Stimulated activated CD4-positive, alpha-beta T cell treated with anti-CD3 and anti-CD28 coated beads, Interleukin-15, amount 100 ng/mL, for 48 hours (primary cell): ENCODE measurements at places on chromosomes 16 and 17.

DNA sequence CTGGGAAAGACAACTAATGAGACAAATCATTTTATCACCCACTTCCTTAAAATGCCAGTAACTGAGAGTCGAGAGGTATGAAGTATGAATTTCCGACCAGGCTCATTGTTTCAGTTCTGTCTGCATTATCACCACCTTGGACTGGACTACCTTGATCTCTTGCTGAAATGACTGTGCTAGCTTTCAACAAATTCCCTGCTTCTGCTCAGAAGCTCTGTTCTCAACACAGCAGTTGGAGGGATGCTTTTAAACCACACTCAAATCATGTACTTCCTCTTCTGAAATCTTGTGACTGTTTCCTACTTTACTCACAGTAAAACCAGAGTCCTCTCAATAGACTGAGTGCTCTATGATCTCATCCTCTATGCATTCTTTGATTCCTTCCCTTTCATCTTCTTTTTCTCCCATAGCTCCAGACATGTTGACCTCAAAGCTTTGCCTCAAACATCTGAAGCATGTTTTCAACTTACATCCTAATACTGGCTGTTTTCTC, 195.8 kb downstream of the KCNJ2 start:
- DNase-seq = no peak

DNA sequence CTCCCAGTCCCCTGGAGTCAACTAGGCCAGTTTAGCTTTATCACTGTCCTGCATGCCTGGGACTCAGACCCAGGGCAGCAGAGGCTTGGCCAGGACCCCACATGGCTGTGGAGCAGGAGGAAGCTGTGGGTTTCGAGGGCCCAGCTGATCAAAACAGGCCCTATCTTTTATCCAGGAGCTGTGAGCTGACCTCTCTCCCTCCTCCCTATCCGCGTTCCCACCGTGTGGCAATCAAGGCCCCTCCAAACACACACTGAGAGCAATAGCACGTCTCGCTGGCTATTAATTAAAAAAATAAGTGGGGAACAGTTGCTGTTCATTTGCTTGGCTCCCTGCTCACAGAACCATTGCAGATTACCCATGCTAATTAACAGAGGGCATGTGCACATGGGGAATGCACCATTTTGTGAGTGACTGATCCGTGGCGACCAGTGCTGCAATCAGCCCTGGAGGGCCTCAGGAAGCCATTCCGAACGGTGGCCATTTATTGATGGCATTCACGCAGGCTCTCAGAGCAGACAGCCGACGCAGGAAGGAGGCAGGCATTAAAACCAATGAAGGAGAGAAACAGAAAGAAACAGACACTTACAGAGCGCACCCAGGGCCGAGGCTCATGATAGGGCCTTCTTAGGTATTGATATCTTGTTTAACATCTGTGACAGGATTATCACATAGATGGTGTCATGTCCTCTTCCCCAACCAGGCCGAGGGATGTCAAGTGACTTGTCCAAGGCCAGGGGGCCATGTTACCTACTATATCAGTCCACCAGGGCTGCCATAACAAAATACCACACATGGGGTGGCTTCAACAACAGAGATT, 157.1 kb downstream of the KATNIP start:
- DNase-seq = no peak

GRCh38 chr17:74730491-74731346, 6.3 kb upstream of the RAB37 start:
- DNase-seq = no peak

DNA sequence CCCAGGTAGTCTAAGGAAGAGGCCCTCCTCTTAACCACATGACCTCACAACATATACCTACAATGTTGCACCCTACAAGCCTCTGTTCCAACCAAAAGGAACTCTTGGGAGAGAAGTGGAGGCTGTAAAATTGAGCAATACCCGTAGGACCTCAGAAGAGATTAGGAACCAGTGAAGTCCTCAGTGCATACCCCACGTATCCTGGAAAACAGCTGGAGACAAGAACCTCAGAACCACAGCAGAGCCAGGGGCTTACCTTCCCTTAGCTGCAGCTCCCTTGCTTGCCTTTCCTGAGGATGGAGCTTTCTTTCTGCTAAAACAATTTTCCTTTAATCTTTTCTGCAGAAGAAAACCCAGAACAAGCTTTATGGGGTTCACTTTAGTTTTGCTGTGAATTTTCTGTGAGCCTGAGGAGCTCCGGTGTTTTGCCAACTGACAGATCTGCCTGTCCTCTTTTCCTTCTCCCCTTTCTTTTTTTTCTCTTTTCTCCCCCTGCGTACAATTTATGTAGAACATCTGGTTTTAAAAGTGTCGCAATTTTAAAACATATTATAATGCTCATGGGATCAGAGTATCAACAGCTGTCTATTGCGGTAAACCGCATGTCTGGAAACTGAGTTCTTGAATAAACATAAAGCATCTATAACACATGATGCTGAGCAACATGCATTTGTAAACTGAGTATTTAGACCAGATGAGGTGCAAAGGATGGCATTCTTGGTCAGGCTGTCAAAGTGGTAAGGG, 226.4 kb upstream of the MAF start:
- DNase-seq = no peak

DNA sequence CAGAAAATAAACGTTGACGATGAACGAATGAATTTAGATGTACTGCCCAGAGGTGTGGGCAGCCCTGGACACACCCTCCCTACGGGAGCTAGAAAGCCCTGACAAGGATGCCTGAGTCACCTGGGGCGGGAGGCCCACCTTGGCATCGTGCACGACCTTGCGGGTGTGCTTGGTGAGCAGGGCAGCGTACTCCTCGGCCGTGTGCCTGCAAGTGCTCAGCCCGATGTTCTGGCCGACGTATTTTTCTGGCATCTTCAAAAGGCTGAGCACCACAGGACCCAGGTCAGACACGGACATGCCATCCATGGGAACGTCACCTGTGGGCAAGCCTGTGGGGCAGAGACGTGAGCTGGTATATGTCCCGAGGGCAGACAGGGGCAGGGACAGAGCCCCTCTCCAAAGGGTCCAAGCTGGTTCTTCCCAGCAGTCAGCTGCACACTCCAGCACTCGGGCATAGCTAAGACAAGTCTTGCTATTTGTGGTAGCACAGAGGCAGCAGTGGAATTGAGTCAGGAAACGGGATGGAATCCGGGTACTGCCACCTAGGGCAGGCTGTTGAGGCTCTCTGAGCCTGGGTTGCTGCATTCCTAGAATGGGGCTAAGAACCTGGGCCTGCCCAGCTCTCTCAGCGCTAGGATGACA, 10.8 kb downstream of the NMRAL1 start:
- DNase-seq = no peak
